ENCODE measurements at places on chromosomes 3 and 15.

GRCh38 chr3:49058011-49058410 lies 28.8 kb upstream of the IMPDH2 start:
- DNase-seq, result no peak

DNA sequence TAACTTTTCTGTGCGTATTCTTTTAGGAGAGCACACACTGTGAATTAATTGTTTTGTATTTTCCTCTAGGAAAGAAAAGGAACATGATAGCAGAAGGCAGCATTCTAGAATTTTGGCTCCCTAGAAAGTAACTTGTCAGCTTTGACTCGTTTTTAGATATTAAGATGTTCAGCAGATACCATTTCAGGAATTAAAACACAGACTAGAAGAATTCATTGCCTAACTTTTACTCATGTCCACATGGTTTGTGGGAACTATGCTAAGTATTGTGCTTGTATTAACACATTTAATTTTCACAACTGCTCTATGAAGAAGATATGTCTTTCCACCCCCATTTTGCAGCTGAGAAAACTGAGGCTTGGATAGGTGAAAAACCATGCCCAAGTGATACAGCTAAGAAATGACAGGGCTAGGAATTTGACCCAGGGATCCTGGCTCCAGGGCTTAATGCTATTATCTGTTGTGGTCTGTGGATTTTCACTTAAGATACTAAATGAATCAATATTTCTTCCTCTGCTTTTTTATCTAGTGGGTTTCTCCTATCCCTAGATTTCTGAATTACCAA lies 128.8 kb downstream of the MITF start:
- DNase-seq, result no peak

- DNase-seq, result no peak
Observed at GRCh38 chr3:43958005-43958770, 267.4 kb downstream of the ABHD5 start.

DNA sequence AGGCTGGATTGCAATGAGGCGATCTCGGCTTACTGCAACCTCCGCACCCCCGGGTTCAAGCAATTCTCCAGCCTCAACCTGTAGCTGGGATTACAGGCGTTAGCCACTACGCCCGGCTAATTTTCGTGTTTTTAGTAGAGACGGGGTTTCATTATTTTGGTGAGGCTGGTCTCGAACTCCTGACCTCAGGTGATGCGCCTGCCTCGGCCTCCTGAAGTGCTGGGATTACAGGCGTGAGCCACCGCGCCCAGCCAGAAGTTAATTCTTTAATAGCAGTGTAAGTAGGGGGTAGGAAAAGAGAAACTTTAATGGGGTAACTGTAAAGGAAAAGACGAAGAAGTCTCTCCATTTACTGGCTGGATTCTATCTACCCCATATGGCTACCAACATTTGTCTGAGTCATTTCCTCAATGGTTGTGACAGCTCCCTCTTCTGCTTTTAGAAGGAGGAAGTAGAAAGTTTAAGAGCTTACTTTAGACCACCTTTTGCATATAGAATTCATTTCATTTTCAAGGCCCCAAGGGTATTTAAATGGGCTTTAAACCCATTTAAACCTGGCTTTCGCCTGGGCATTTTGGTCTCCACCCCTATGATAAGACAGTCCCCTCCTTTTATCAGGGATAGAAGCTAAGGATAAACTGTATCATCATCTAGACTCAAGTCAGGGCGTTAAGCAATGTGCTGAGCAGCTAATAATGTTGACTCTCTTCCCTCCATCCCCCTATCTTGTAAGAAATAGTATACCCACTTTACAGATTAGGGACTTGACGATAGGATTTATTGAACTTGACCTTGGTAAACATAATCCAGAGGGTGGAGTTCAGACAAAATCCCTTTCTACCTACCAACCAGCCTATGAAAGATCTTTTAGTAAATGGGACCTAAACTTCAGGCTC lies 1.1 kb upstream of the CDV3 start:
- no peak for DNase-seq

- DNase-seq, result no peak
Observed at GRCh38 chr3:177015881-177016280, 181.4 kb downstream of the TBL1XR1 start.

- DNase-seq, result no peak
Observed at GRCh38 chr3:150874666-150875219, 30.5 kb downstream of the MINDY4B start.

DNA sequence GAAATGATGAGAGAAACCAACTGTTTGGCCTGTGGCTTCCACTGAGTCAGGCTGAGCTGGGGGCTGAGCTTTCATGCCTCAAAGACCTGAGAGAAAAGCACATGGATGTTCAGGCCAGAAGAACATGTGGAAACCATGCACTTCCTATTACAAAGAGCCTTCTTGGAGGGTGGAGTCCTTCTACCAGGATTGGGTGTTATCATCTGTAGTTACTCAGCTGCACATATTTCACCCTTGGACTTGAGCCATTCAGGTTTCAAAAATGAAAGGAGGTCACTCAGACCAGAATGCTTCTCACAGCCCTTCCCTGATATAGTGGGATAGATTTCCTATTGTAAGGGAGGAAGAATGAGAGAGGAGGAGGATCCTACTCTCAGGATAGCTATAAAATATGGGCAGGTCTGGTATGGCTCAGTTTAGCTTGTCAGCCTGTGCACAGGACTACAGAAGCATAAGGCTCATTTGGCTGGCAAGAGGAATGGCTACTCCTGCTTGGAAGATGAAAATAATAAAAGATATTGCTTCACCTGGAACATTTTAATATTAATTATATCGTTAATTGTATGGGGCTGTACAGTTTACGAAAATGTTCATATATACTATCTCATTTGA lies 173.6 kb upstream of the TMC3 start:
- DNase-seq, result no peak

GRCh38 chr3:122100591-122101463 lies 45.7 kb downstream of the CD86 start:
- no peak for DNase-seq

DNA sequence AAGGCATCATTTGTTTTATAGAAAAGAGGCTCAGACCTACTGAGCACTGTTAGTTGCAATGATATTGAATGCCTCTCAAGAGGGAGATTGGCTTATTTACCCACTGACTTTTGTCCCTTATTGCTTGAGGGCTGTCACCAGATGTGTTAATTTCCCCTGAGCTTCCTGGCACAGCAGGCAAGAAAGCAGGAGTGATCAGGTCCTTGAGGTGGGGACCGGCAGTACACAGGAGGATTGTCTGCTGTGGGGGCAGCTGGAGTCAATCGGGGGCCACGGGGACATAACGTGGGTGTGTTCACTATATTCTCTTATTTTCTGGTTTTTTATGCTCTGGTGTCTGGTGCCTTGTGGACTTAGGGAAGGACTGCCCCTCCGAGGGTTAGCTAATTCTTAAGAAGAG lies 44.6 kb downstream of the GASK1A start:
- no peak for DNase-seq

- DNase-seq, result no peak
Observed at GRCh38 chr3:54134713-54135112, 12.4 kb downstream of the CACNA2D3 start.

DNA sequence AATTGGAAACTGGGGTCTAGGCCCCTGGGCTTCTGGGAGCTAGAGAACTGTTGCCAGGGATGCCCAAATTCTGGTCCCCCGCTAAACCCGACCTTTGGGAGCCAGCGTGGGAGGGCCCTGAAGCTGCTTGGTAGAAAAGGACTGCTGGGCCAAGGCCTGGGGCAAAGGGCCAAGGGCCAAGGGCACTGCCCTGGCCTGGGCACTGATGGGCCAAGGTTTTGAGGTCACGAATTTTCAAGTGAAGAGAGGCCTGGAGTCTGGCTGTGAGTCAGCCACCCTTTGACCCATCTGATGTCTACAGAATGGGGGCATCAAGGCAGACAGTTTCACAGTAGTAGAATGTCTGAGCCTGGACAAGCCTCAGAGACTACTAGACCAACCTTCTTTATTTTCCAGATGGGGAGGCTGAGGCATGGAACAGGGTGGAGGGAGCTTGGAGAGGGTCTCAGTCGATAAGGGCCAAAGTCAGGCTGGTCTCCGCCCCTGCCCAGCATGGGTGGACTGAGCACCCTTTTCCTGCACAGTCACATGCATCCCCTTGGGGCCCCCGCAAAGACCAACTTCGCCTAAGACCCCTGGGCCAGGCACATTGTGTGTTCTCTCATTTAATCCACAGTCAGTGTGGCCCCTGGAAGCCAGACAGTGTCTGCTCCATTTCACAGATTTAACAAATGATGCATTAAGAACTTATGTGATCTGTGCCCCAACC lies 66.3 kb downstream of the ATP2B2 start:
- DNase-seq, result no peak

GRCh38 chr3:77040926-77041722 lies 1.2 kb downstream of the ROBO2 start:
- DNase-seq, result no peak

DNA sequence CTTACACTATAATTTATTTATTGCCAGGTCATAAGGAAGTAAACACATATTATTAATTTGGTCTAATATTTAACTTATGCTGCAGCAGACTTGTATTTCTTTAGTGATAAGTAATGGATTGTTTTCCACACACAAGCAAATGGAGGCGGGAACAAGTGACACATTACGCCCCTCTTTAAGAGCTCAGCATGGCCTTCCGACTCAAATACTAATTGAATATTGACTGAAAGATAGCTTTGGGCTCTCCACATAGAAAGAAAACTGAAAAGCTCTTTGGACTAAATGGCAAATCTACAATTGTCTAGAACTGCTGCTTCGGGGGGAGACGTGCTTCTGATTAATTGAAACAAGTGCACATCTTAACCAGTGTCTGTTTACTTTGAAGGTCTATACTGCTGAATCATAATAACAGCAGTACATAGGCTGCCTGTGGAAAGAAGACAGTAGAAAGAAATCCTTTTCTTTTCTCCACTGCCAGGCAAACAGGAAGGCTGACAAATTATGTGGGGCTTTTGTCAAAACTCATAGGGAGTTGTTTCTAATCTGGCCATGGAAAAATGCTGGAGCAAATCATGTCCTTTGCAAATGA lies 15.9 kb downstream of the CADPS start:
- no peak for DNase-seq

DNA sequence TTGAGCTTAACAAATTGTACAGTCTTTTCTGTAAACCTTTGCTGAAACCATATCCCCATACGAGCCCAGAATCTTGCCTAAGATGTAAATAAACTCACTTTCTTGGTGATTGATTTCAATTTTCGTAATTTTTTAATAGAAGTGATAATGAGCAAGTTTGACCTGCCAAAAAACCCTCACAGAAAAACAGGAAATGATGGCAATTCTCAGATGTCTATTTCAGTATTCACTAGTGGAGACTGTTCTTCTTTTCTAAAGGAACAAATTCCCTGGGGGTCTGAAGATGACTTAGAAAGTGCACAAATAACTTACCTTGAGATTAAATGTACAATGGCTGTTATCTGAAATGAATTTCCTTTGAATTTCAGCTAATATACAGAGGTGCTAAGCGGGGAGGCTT lies 116.5 kb upstream of the CMC1 start:
- DNase-seq, result no peak

GRCh38 chr3:177742273-177742672 lies 545.0 kb upstream of the TBL1XR1 start:
- DNase-seq, result no peak

Measured in stimulated activated CD4-positive, alpha-beta T cell treated with anti-CD3 and anti-CD28 coated beads, Interleukin-1b, Interleukin-23, amount 100 ng/mL, for 4 hours (primary cell).